Fibroblast of lung (primary cell): ENCODE measurements at places on chromosomes 3 and 15. TPM values are rescaled to one million over a fixed set of nuclear protein-coding genes. Genes with fewer than 3 reads are reported as not detected.

ETV5 gene
- polyA plus RNA-seq = 23.1 and 43.1 TPM in 2 replicates

RBPMS2 gene
- polyA plus RNA-seq = 0.18 and 1.1 TPM in 2 replicates

CD200R1L gene
- polyA plus RNA-seq = not detected in 2 replicates

TADA3 gene
- 51.2 and 64.5 TPM in 2 replicates for polyA plus RNA-seq

RARB gene
- 2.3 and 13.3 TPM in 2 replicates for polyA plus RNA-seq

SLC2A2 gene
- not detected in 2 replicates for polyA plus RNA-seq

LRRC31 gene
- polyA plus RNA-seq = not detected in 2 replicates

TKT gene
- 163 and 225 TPM in 2 replicates for polyA plus RNA-seq

SV2B gene
- polyA plus RNA-seq = not detected in 2 replicates

SATB1 gene
- polyA plus RNA-seq = 6.1 and 17.2 TPM in 2 replicates

PRC1 gene
- 60.5 and 239 TPM in 2 replicates for polyA plus RNA-seq

NLGN1 gene
- polyA plus RNA-seq = 0.61 and 1.7 TPM in 2 replicates

TSPAN3 gene
- 308 and 472 TPM in 2 replicates for polyA plus RNA-seq
